Aorta (tissue), 5 donors: ENCODE measurements at places on chromosomes 5 and 9. TPM values are rescaled to one million over a fixed set of nuclear protein-coding genes. Genes with fewer than 3 reads are reported as not detected.

- H3K4me3 ChIP-seq, result no peak overlapping the region
- no peaks in the 10 kb centered on the region for H3K4me1 ChIP-seq
- H3K27ac ChIP-seq, result no peak overlapping the region
- no peaks in the 10 kb centered on the region for H3K27me3 ChIP-seq
- H3K36me3 ChIP-seq, result no peaks in the 10 kb centered on the region
These were observed 191.2 kb downstream of the FAM170A start for GRCh38 chr5:119820608-119821007.

- H3K4me1 ChIP-seq, result peaks cover 2% of the 10 kb centered on the region
- DNase-seq, result no peak
- no peak overlapping the region for H3K4me3 ChIP-seq
- no peaks in the 10 kb centered on the region for H3K27me3 ChIP-seq
- no peak overlapping the region for H3K27ac ChIP-seq
These were observed 1.4 kb upstream of the PKD2L2 start for GRCh38 chr5:137887831-137888230.

DNA sequence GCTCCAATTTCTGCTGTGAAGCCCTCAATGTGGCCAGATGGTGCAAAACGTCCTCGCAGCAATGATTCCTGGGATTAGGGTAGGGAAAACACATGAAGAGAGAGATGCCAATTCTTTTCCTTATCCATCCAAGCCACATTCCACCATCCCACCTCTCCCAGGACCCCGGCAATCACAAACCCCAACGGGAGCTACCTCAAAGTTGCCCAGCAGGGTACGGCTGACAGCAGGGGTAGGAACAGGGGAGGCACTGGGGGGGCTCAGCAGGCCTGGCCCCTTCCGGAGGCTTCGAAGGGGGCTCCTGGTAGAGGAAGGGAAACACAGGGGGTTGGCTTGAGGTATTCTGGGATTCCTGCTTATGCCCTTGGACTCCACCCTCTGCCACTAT lies 3.4 kb upstream of the STOML2 start:
- H3K36me3 ChIP-seq, result peaks cover 7% of the 10 kb centered on the region
- H3K27ac ChIP-seq, result no peak overlapping the region
- H3K4me1 ChIP-seq, result no peaks in the 10 kb centered on the region
- no peaks in the 10 kb centered on the region for H3K27me3 ChIP-seq

- no peak overlapping the region for H3K4me3 ChIP-seq
- no peaks in the 10 kb centered on the region for H3K36me3 ChIP-seq
- DNase-seq, result no peak
- H3K4me1 ChIP-seq, result no peaks in the 10 kb centered on the region
- H3K27ac ChIP-seq, result no peak overlapping the region
- H3K27me3 ChIP-seq, result no peaks in the 10 kb centered on the region
These were observed 119.9 kb downstream of the BNC2 start for GRCh38 chr9:16750553-16750952.

DNA sequence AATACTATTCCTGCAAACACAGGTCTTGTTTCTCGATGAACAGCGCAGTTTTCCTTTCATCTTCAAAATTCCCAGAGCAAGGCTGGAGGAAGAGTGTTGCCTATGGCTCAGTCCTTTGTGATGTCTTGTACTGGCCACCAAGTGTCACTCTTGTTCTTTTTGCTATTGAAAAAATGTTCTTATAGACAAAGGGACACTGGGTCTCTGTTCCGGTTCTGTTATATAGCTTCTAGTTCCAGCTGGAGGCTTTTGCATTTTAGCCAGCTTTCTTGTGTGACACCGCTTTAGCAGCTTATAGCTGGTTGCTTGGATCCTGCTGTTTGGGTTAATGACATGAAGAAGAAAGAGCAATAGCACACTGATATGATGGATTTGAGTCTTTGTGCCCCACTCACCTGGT lies 343.7 kb upstream of the KCNN2 start:
- no peak overlapping the region for H3K4me3 ChIP-seq
- no peaks in the 10 kb centered on the region for H3K36me3 ChIP-seq
- no peaks in the 10 kb centered on the region for H3K27me3 ChIP-seq
- no peak for DNase-seq

The TMED9 gene
- total RNA-seq, result 119 TPM

The NR5A1 gene
- total RNA-seq, result not detected

The TMEM215 gene
- not detected for total RNA-seq

The LPAR1 gene
- 125 TPM for total RNA-seq

The CBY3 gene
- total RNA-seq, result not detected

The GAS1 gene
- total RNA-seq, result 111 TPM

The UNC13B gene
- 33.7 TPM for total RNA-seq
